Smooth muscle cell of the pulmonary artery (primary cell): ENCODE measurements at places on chromosomes 3 and 15. TPM values are rescaled to one million over a fixed set of nuclear protein-coding genes. Genes with fewer than 3 reads are reported as not detected.

The BFSP2 gene
- total RNA-seq: not detected in 2 replicates

The SCG3 gene
- not detected in 2 replicates for total RNA-seq

The FILIP1L gene
- 23.8 and 24.7 TPM in 2 replicates for total RNA-seq

The SCAMP5 gene
- total RNA-seq: 1.6 and 2.6 TPM in 2 replicates

The CPEB1 gene
- 9.0 and 14.1 TPM in 2 replicates for total RNA-seq

The PLSCR5 gene
- not detected in 2 replicates for total RNA-seq

The PLCD1 gene
- 39.2 and 44.8 TPM in 2 replicates for total RNA-seq

The CHST2 gene
- total RNA-seq: 10.1 and 13.0 TPM in 2 replicates

The PRR20G gene
- not detected in 2 replicates for total RNA-seq

The GOLGA8S gene
- total RNA-seq: 0.07 and 0.10 TPM in 2 replicates

The CHDH gene
- 0.03 and 0.07 TPM in 2 replicates for total RNA-seq

The HRG gene
- total RNA-seq: not detected in 2 replicates

The LCTL gene
- 0.17 and 1.6 TPM in 2 replicates for total RNA-seq

The TM4SF1 gene
- 314 and 726 TPM in 2 replicates for total RNA-seq

The TM4SF18 gene
- 0.07 and 0.72 TPM in 2 replicates for total RNA-seq

The CYP1A2 gene
- not detected in 2 replicates for total RNA-seq

The ACP3 gene
- total RNA-seq: 0.33 TPM in 1 of 2 replicates, not detected in the other

The ZNF385D gene
- total RNA-seq: 1.2 and 8.9 TPM in 2 replicates

The CLN6 gene
- total RNA-seq: 7.5 and 12.1 TPM in 2 replicates

The PLA2G4D gene
- under 0.01 TPM in 1 of 2 replicates, not detected in the other for total RNA-seq

The DGKG gene
- 1.2 and 4.0 TPM in 2 replicates for total RNA-seq

The WDR93 gene
- 0.07 TPM in 1 of 2 replicates, not detected in the other for total RNA-seq

The ADAMTSL3 gene
- total RNA-seq: 0.78 and 1.6 TPM in 2 replicates

The COL6A6 gene
- total RNA-seq: 0.23 and 2.7 TPM in 2 replicates

The CPLX3 gene
- total RNA-seq: not detected in 2 replicates

The CFAP161 gene
- total RNA-seq: 0.10 TPM in 1 of 2 replicates, not detected in the other

The GPR27 gene
- total RNA-seq: 0.13 and 0.26 TPM in 2 replicates

The MITF gene
- 4.9 and 12.6 TPM in 2 replicates for total RNA-seq

The STRIT1 gene
- total RNA-seq: not detected in 2 replicates

The GOLGA8K gene
- total RNA-seq: 0.36 and 0.46 TPM in 2 replicates

The CNTN4 gene
- total RNA-seq: under 0.01 TPM in 1 of 2 replicates, not detected in the other

The CLDN18 gene
- not detected in 2 replicates for total RNA-seq

The SEMA6D gene
- total RNA-seq: 4.4 and 12.3 TPM in 2 replicates

The SCG5 gene
- 15.9 and 29.6 TPM in 2 replicates for total RNA-seq

The CYP8B1 gene
- total RNA-seq: not detected in 2 replicates

The TMOD3 gene
- total RNA-seq: 42.7 and 46.3 TPM in 2 replicates

The ACKR4 gene
- 19.7 and 24.0 TPM in 2 replicates for total RNA-seq

The AADAC gene
- total RNA-seq: 1.9 and 17.6 TPM in 2 replicates

The TIMP4 gene
- 1.1 and 3.2 TPM in 2 replicates for total RNA-seq

The RNU6-1 gene
- total RNA-seq: not detected in 2 replicates

The TMCC1 gene
- total RNA-seq: 18.1 and 27.3 TPM in 2 replicates

The SAMD7 gene
- total RNA-seq: not detected in 2 replicates

The C3orf85 gene
- not detected in 2 replicates for total RNA-seq

The RBP2 gene
- not detected in 2 replicates for total RNA-seq

The ZMYND10 gene
- 0.91 and 1.1 TPM in 2 replicates for total RNA-seq

The FOXP1 gene
- total RNA-seq: 64.8 and 76.8 TPM in 2 replicates

The CTXND1 gene
- not detected in 2 replicates for total RNA-seq

The TRH gene
- 0.10 and 0.20 TPM in 2 replicates for total RNA-seq

The C3orf22 gene
- not detected in 2 replicates for total RNA-seq

The SPATA12 gene
- total RNA-seq: 0.10 TPM in 1 of 2 replicates, not detected in the other

The KLHL6 gene
- under 0.01 TPM in 1 of 2 replicates, not detected in the other for total RNA-seq

The NMNAT3 gene
- 0.46 and 0.98 TPM in 2 replicates for total RNA-seq

The ADAMTS9 gene
- total RNA-seq: 3.7 and 8.1 TPM in 2 replicates

The SUCNR1 gene
- 51.2 and 124 TPM in 2 replicates for total RNA-seq

The CPNE9 gene
- not detected in 2 replicates for total RNA-seq

The IL17RB gene
- under 0.01 TPM in 1 of 2 replicates, not detected in the other for total RNA-seq

The CLDN11 gene
- 50.9 and 183 TPM in 2 replicates for total RNA-seq
